Naive thymus-derived CD4-positive, alpha-beta T cell (primary cell): ENCODE measurements at places on chromosomes 16 and 17. TPM values are rescaled to one million over a fixed set of nuclear protein-coding genes. Genes with fewer than 3 reads are reported as not detected.

The HYDIN gene
- total RNA-seq: 0.89 TPM in 1 of 2 replicates, not detected in the other

The PPM1E gene
- total RNA-seq: 0.07 TPM in 1 of 2 replicates, not detected in the other

GRCh38 chr17:83146347-83146746 is 66.9 kb downstream of the METRNL start:
- DNase-seq: no peak

The CDRT4 gene
- total RNA-seq: 1.7 TPM

The ZG16B gene
- not detected for total RNA-seq

The GNG13 gene
- not detected for total RNA-seq

The TMC5 gene
- not detected for total RNA-seq

GRCh38 chr16:2091547-2092255 is 43.9 kb downstream of the TSC2 start:
- DNase-seq: no peak

- no peak for DNase-seq
These were observed 292.6 kb upstream of the CDH11 start for GRCh38 chr16:65414284-65414984.
